ENCODE measurements at places on chromosomes 2 and 18.

DNA sequence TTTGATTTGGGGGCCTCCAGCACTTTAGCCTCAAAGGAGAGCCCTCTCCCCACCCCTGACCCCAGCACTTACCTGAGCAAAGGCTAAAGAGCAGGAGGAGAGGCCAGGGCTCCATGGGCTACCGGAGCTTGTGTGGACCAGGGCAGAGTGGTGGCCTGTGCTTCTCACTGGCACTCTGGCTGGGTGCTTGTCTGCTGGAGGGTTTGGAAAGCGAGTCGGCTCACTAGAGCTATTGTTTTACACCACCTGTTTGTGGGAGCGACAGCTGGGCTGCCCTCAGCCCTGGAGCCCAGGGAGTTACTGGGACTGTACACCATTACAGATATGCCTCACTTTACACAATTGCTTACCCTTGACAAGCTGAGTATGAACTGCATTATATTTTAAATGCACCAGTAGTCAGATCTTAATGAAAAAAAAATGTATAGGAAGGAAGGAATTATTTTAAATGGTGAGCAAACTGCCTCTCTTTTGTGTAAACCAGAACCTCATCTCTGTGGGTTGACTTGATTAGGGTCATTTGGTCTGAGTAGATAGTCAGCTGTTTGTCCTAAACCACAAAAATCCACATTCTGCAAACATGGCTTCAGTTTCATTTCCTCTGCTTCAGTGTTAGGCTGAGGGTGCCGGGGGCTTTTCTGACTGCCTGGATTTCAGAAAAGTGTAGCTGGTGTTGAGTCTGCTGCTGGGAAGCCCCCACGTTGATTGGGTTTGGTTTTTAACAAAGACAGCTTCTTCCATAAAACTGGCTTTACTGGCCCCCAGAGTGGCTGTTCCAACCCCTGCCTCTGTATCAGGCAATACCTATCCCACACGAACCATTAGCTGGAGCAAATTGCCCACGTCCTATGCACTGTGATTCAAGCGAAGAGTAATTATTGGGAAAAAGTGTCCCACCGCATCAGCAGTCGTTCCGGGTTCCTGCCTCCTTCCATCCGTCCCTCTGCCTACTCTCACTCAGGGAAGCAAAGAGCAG lies at the start of gene CHRNA1:
CHRNA1 (minus strand) TSS at position 193 of the 976 bp plus-strand sequence; CDS start at position 115, 78 bp downstream.
- no peak for DNase-seq

DNA sequence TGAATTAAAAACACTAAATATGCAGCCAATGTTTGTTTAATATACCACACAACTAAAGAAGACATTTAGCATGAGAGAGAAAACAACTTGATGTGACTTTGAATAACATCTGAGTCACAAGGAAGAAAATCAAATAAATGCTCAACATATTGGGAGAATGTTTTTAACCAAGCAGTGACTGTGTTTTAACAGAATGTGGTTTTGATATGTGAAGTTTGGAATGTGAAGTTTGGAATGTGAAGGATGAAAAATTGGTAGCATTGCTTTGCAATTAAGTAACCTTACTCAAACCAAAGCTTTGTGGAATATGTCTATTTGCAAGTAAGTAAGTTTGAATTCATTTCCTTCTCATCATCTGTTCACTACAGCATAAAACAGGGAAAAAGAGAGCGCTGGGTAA lies 128.2 kb upstream of the DNAJC10 start:
- DNase-seq, result peak; percentile 32

GRCh38 chr2:135091681-135092080 lies 39.6 kb downstream of the RAB3GAP1 start:
- no peak for DNase-seq

DNA sequence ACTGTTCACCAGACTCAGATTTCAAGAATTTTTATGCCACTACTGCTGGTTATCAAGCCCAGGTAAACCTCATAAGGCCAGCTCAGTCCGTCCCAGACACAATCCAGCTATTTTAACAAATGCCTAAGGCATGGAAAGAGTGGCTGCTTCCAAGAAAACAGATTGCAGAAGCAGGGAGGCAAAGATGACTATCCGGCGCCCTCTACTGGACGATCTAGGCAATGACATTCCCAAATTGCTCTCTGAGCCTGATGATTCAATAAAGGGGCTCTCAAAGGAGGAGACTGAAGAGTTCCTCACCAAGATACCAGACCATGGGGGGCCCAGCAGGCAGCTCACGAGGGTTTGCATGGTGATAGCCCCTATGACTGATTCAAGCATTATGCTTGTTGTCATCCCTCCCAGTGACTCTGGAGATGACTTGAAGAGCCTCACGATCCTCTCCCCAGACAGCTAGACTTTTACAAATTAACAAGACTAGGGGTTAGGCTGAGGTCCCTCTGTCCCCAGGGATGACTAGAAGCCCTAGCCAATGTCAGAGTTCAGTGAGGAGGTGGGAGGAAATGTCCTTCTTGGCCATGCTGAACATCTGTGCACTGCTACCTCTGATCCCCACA lies 25.0 kb downstream of the SERPINB8 start:
- peak; percentile 43 for DNase-seq

- peak; percentile 93 for DNase-seq
These were observed at the start of gene CAVIN2 for GRCh38 chr2:191846515-191847476. TSS of gene CAVIN2 (minus strand) at chr2:191847088. CDS start at chr2:191846925, 163 bp downstream.

- peak; percentile 35 for DNase-seq
These were observed 118.7 kb downstream of the EPB41L3 start for GRCh38 chr18:5424903-5425664.

DNA sequence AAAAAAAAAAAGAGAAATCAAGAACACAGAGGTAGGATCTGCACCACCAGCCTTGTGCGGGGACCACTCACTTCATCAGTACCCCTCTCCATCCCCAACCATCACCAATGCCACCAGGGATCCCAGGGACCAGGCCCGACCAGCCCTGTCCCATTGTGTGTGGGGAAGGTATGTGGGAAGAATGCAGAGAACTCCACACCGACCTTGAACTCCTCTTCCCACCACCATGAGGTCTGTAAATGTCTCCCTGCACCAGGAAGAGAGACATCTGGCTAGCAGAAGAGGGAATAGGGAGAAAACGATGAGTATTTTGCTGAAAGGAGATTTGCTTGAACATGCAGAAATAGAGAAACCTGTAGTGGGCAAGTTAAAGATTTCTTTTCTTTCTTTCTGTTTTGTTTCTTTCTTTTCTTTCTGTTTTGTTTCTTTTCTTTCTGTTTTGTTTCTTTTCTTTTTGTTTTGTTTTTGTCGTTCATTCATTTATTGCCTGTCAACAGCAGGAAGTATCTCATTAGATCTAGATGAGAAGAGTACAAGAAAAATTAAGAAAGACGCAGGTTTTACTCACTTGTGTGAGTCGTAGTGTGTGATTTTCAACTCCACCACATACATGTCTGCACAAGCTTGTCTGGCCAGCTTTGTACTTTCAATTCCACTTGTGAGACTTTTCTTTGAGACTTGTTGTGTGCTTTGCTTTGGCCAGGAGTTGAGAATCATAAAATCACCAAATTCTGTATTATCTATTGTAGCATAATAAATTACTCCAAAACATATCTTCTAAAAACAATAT lies 179.8 kb upstream of the HAAO start:
- no peak for DNase-seq

- no peak for DNase-seq
These were observed 11.4 kb upstream of the PROKR1 start for GRCh38 chr2:68632021-68632420.

DNA sequence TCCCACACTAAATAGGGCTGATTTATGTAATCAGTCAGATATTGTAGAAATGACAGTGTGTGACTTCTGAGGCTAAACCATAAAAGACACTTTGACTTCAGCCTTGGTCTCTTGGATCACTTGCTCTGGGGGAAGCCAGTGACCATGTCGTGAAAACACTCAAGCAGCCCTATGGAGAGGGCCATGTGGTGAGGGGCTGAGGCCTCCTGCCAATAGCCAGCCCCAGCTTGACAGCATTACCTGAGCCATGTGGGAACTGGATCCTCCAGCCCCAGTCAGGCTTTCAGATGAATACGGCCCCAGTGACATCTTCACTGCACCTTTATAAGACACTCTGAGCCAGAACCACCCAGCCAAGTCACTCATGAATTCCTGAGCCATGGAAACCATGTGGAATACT lies 20.8 kb downstream of the TNS1 start:
- DNase-seq, result no peak

- DNase-seq, result no peak
These were observed 28.9 kb upstream of the ARHGEF4 start for GRCh38 chr2:130807659-130808385.

GRCh38 chr18:62850619-62851306 lies 135.4 kb downstream of the PHLPP1 start:
- DNase-seq, result no peak

DNA sequence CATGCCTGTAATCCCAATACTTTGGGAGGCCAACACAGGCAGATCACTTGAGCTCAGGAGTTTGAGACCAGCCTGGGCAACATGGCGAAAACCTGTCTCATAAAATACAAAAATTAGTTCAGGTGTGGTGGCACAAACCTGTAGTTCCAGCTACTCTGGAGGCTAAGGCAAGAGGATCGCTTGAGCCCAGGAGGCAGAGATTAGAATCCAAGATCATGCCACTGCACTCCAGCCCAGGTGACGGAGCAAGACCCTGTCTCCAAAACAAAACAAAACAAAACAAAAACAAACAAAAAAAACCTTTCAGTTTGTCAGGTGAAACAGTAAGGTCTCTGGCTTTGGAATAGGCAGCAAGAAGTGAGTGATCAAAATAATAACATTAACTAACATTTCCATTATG lies 84.6 kb downstream of the CLHC1 start:
- no peak for DNase-seq

DNA sequence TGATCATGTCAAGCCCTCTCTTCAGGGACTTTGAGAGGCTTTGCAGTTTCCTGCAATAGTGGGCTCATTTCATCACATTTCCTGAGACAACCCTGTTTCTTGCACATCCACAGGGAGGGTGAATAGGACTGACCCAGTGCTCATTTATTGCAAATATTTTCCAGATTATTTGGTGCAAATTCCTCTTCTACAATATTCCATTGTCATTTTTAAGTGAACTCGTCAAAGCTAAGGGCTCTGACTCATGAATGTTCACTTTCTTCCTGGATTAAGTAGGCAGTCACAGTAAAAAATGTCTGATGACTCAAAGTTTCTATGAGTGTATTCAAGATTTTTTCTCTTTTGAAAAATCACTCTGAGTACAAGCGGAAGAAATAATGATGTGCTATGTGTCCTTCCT lies 225.5 kb upstream of the GALNT5 start:
- peak; percentile 73 for DNase-seq

DNA sequence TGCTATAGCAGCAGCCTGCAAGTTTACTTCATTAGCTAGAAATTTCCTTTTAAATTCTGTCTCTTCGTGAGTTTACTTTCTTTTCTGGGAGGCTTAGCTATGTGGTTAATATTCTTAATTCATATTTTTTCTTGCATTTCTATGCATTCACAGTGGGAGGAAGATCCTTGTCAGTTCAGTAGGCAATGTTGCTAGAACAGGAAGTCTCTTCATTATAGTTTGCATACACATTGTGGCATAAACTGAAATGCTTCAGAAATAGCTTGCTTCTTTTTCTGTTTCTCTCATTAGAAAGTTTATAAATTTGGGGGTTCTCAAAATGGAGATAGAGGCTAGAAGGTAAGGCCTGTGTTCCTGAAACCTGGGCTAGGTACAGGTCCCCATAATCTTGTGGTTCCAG lies 8.1 kb upstream of the ARHGAP15 start:
- no peak for DNase-seq

GRCh38 chr2:4976407-4976806 lies 715.8 kb upstream of the SOX11 start:
- DNase-seq, result no peak

GRCh38 chr2:127568128-127568527 lies 32.6 kb downstream of the MYO7B start:
- no peak for DNase-seq

- no peak for DNase-seq
These were observed 68.1 kb upstream of the LYPD6B start for GRCh38 chr2:148970385-148970784.

DNA sequence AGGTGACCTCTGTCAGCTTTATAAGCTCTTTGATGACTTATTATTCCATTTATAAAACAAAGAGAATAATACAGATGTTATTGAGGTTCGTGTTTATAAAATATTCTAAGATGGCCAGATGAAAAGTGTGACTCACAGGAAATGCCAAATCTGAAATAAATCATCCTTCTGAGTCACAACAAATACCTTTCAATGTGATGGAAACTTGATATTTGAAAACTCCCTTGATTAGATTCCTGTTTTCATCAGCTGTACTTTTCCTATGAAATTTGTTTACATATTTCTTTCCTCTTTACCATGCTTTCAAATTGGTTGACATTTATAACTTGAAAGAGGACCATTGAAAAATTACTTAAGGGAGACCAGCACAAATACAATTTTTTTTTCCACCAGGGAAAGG lies 30.6 kb upstream of the PPP1R1C start:
- peak; percentile 57 for DNase-seq

GRCh38 chr2:37456479-37456878 lies 112.0 kb downstream of the QPCT start:
- no peak for DNase-seq

GRCh38 chr18:62810682-62811081 lies 95.3 kb downstream of the PHLPP1 start:
- no peak for DNase-seq

- DNase-seq, result no peak
These were observed 47.9 kb upstream of the FAM171B start for GRCh38 chr2:186645999-186646398.

DNA sequence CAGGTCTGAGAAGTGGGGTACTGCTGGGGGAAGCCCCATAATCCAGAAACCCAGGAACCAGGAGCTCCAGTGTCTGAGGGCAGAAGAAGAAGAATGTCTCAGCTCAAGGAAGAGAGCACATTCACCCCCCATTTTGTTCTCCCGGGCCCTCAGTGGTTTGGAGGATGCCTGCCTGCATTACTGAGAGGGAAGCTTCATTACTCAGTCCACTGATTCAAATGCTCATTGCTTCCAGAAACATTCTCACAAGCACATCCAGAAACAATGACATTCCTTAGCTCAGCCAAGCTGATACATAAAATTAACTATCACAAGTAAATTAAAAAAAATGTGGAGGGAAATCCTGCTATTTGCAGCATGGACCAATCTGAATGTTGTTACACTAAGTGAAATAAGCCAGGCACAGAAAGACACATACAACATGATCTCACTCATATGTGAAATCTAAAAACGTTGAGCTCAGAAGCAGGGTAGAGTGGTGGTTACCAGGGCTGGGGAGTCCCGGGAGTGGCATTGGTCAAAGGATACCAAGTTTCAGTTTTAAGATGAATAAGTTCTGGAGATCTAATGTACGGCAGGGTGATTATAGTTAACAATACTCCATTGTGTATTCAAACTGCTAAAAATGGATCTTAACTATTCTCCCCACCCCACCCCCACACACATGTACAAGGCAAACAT lies 459.3 kb downstream of the GALR1 start:
- no peak for DNase-seq

- DNase-seq, result no peak
These were observed 98.6 kb upstream of the ZNF397 start for GRCh38 chr18:35142275-35142615.

- DNase-seq, result peak; percentile 76
These were observed 247.4 kb downstream of the MYO3B start for GRCh38 chr2:170425281-170425751.

DNA sequence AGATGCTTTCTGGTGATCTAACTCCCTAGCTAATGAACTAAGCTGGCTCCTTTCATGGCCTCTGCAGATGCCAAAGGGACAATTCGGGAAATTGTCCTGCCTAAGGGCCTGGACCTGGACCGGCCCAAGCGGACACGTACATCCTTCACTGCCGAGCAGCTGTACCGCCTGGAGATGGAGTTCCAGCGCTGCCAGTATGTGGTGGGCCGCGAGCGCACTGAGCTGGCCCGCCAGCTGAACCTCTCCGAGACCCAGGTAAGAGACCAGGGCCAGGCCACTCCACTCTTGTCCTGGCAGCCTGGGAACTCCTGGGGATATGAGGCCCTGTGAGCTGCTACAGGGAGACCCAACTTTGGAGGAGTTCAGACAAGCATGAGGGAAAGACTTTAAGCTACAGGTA lies 14.7 kb upstream of the ATP6V1B1 start:
- DNase-seq, result no peak
